ENCODE measurements at places on chromosomes 6 and 20.
A peak's percentile ranks its signal among the peaks of the same experiment; 100 is the strongest.

DNA sequence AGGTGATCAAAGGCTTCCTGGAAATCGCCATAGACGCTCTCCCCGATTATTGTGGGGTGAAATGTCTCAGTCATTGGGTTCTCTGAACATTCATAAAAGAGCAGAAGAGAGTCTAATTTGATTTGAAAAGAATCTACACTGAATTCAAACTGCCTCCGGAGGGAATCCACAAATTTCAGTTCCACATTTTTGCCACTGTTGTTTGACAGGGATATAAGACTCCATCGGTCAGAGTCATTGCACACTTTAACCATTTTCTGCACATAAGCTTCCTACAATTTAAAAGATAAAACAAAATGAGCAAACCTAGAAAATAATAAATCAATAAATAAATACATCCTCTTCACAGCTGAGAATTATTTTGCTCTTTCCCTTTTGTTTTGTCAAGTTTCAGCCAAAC is 2.3 kb downstream of the TENT5A start:
- no peak for DNase-seq

- DNase-seq, result no peak
These were observed 131.9 kb downstream of the MAP3K7 start for GRCh38 chr6:90454836-90455427.

DNA sequence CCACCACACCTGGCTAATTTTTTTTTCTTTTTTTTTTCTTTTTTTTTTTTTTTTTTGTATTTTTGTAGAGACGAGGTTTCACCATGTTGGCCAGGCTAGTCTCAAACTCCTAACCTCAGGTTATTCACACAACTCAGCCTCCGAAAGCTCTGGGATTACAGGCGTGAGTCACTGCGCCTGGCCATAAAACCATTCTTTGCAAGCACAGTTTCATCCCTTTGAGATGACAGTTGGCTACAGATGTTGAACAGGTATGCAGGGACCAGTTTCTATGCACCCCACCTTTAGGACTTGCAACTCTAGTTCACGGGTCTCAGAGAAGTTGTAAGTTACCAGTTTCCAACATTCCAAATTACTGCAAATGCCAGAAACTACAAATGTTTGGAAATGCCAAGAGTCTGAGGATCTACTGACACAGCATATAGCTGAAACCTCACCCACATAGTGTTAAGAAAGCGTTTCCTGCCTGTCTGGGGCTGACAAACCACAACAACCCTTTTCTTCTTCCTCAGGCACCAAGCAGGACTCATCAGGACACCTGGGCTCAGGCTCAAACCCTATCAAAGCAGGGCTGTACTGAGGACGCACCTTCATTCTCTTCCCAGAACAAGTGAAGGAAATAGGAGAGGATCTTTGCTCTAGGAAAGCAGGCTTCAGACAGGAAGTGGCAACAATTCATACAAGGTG is 22.9 kb downstream of the ARHGAP18 start:
- DNase-seq, result peak; percentile 43

DNA sequence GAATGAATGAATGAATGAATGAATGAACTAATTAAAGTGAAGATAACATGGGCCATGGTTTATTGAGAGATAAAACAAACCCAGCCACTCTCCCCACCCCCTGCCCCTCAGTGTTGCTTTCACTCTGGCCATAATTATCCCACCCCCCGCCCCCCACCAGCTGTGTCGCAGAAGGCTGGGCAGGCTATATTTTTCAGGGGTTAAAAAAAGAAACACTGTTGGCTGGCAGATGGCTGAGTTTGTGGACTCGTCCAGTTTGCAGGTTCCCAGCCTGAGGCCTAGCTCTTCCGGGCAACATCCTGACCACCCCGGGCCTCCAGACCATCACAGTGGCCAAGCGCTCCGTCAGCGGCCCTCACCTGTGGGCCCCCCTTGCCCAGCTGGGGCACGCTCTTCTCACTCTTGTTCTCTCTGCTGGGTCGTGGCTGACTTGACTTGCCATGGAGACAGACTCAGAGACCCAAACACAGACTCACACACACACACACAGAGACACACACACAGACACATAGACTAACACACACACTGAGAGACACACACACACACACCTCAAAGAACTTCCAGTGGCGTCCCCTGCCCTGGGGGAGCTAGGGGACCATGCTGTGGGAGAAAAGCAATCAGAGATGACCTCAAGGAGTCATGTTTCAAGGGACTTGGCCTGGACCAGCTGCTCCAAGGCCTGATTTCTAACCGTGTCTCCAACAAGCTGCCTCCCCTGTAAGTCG is 2.2 kb upstream of the GRM4 start:
- no peak for DNase-seq

DNA sequence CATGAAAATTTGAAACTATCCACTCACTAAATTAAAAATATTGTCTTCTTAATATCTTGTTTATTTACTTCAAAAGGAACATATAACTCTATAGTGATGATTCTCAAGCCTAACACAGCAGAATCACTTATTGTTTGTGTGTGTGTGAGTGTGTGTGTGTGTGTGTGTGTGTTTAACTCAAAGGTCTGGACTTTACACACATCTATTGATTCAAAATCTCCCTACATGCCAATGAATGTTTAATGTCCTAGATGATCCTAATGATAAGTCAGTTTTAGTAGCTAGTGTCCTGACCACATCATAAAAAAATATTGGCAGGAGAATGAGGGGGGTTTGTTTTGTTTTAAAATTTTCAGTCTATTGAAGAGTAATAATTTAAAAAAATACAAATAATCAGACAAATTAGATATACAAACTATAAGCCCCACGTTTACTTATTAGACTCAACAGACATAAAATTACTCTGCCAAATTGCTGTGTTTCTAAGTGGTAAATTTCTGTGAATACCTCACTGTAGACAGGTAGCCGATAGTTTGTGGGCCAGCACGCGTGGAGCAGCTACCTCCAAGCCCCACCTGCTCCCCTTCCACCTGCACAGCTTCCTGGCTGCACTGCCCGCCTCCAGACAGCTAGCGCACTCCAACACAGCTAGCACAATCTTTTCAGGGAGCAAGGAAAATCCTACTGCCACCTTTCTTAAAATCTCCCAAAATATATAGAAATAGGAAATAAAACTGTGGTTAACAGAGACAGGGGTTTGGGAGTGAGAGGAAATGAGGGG is 349.6 kb downstream of the PKHD1 start:
- no peak for DNase-seq

GRCh38 chr6:134346932-134347545 is 29.1 kb upstream of the SGK1 start:
- no peak for DNase-seq

DNA sequence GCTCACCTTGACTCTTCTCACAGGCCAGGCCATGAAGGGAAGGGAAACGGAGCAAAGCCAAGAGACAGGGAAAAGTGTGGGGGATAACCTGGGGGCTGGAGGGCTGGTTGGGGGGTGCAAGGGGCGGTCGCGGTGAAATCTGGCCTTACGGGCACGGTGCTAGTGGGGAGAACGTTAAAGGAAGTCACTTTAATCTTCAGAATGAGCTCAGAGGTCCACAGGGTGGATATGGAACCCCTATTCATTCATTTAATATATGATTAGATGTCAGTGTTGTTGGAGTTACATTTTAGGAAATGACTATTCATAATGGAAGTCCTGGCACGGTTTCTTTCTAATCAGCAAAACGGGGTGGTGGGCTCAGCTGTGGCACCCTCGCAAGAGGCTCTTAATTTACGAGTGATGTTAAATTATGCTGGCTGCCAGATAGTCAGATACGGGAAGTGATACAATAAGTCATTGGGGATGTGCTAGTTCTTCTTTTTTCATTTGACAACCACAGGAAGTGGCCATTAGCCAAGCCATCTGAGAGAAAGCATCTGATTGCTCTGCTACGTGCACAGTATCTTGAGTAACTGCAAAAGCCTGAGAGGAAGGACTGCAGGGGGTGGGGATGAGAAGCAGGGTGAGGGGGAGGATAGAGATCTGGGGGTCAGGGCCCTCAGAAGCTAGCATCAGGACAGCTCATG is 253.0 kb downstream of the QKI start:
- DNase-seq, result peak; percentile 93

DNA sequence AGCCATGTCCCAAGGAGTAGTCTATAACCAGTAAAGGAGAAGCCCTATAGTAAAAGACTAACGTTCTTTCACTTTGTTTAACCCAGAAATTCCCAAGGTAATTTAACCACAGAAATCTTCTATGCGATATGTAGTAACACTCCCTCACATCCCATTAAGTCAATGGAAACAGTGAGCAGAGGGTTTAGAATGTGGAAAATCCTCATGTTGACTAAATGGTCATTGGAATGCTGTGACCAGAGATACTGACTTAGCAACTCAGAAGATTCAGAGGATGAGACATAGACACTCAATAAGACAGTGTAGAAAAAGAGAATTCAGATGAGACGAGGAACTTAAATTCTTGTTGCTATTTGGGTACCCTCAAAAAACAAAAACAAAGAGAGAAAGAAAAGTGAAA is 562.2 kb upstream of the NOX3 start:
- DNase-seq, result no peak

GRCh38 chr20:51487565-51488268 is 54.8 kb downstream of the NFATC2 start:
- no peak for DNase-seq

DNA sequence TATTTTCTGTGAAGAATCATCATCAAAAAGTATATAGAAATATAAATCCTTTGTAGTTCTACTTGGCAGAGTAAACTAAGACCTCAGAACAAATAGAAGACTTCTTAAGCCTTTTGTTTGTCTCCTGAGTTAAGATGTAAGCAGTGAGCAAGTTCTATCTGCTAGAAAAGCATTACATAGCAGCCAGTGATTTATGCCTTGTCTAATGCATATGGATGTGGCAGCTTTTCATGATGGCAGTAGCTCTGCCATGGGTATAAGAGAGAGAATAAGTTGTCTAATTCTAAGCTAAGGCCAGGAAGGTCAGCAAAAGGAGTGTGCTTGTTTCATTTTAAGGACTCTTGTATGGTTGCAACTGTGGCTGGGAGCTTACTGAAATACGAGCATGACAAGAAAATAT is 920.2 kb downstream of the GRIK2 start:
- DNase-seq, result no peak

GRCh38 chr20:38260025-38260377 is 534 bp downstream of the KIAA1755 start:
- no peak for DNase-seq

DNA sequence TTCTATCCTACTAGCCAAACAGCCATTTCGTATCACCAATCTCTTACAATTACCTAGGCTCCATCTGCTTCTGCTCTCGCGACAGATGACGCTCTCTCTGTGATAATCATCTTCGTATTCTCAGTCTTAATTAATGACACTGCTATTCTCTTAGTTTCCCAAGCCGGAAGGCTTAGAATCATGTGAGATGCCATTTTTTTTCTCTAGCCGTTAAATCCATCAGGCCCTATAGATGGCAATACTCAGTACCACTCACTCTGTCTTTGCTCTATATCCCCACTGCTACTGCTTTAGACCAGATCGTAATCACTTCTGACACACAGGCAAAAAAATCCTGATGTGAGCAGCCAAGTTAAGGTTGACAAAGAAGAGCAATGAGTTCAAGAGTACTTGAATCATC is 2.1 kb upstream of the THEMIS start:
- DNase-seq, result no peak

- DNase-seq, result no peak
These were observed 892 bp upstream of the DXO start for GRCh38 chr6:31972709-31973350.

DNA sequence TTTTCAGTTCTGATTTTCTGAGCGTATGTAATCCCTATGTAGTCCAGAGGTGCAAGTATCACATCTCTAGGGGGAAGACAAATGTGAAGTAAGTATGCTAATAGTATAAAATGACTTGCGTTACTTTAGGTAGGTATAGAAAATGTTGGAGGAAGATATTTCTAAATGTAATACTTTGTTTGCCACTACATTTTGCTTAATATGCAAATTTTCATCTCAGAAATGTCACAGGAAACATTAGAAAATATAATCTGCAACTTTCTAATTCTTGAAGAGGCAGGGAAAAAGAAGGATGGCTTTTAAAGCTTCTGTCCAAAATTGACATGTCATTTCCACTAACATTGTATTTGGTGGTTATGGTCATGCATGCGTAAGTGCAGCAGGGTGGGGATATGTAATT is 85.6 kb downstream of the CD2AP start:
- no peak for DNase-seq

- DNase-seq, result no peak
These were observed 40.9 kb downstream of the OVOL2 start for GRCh38 chr20:18016772-18017171.

- DNase-seq, result peak; percentile 18
These were observed 9.6 kb downstream of the JARID2 start for GRCh38 chr6:15255481-15255880.

- DNase-seq, result no peak
These were observed 107.0 kb downstream of the TRERF1 start for GRCh38 chr6:42344756-42345155.

DNA sequence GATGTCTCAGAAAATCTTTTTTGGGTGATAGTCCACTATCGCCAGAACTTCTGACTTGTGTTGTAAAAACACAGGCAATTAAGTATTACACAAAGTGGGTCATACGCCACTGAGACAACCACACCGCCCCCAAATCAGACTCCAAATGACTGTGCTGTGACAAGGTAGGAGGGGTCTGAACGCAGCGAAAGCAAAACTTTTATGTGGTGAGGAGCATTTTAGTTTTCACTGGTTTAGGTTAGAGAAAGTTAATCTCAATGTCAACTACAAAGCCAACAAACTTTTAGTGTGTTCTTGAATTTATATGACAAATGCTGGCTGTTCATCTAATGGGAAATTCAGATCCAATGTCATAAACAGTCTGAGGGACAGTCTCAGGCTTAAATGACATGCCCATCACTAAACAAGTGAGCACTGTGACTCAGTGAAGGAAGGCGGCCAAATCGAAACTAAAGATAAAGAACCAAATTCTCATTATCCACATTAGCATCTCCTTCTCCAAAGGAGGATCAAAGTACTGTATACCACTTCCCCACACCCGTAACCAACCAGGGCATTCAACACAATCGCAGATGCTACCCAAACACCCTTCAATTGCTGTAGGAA is 186.7 kb downstream of the GJA10 start:
- no peak for DNase-seq

DNA sequence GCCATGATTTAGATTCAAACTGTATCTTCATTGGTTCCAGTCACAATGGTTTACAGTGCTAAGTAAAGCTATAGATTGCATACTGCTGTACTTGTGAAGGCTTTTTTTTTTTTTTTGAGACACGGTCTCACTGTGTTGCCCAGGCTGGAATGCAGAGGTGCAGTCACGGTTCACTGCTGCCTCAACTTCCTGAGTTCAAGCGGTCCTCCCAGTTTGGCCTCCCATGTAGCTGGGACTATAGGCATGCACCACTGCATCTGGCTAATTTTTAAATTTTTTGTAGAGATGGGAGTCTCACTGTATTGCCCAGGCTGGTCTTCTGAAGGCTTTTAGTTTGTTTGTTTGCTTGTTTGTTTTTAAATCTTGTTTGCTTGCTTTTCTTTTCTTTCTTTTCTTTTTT is 24.9 kb downstream of the ITCH start:
- no peak for DNase-seq
